ENCODE measurements at places on chromosomes 12 and 14. TPM values are rescaled to one million over a fixed set of nuclear protein-coding genes. Genes with fewer than 3 reads are reported as not detected.

The RNASE4 gene
- polyA plus RNA-seq, result 5.1 TPM

The RDH12 gene
- 0.75 TPM for polyA plus RNA-seq

The RIC8B gene
- polyA plus RNA-seq, result 23.6 TPM

The TSPAN8 gene
- 1.2 TPM for polyA plus RNA-seq

The CKAP4 gene
- 106 TPM for polyA plus RNA-seq

The GPRC5D gene
- 0.78 TPM for polyA plus RNA-seq

The VWF gene
- polyA plus RNA-seq, result 136 TPM

The PRPH gene
- polyA plus RNA-seq, result 2.4 TPM

The E2F7 gene
- 7.5 TPM for polyA plus RNA-seq

The CPNE6 gene
- not detected for polyA plus RNA-seq

The MYO1H gene
- 0.32 TPM for polyA plus RNA-seq

The RSRC2 gene
- polyA plus RNA-seq, result 215 TPM

The PTHLH gene
- polyA plus RNA-seq, result 3.6 TPM

The IKZF4 gene
- polyA plus RNA-seq, result 23.3 TPM

The FAIM2 gene
- polyA plus RNA-seq, result 0.29 TPM

The NXPH4 gene
- 1.5 TPM for polyA plus RNA-seq

The GALNT6 gene
- 2.5 TPM for polyA plus RNA-seq

The RABGGTA gene
- polyA plus RNA-seq, result 20.2 TPM

The SIX6 gene
- not detected for polyA plus RNA-seq

The FITM1 gene
- polyA plus RNA-seq, result 1.2 TPM

The ENDOU gene
- 0.58 TPM for polyA plus RNA-seq

The NPC2 gene
- polyA plus RNA-seq, result 776 TPM

The TAS2R46 gene
- polyA plus RNA-seq, result not detected

The HOXC12 gene
- not detected for polyA plus RNA-seq

The KLRB1 gene
- 2.2 TPM for polyA plus RNA-seq

The SIX4 gene
- polyA plus RNA-seq, result 4.2 TPM

The CTSG gene
- polyA plus RNA-seq, result 1.5 TPM

The CLBA1 gene
- polyA plus RNA-seq, result 12.2 TPM

The TMEM253 gene
- polyA plus RNA-seq, result 1.0 TPM

The ACYP1 gene
- 54.3 TPM for polyA plus RNA-seq

The FSCB gene
- not detected for polyA plus RNA-seq

The VPS33A gene
- polyA plus RNA-seq, result 15.5 TPM

The APAF1 gene
- polyA plus RNA-seq, result 48.3 TPM

The SDSL gene
- polyA plus RNA-seq, result 5.0 TPM

The ABCC9 gene
- 14.7 TPM for polyA plus RNA-seq

The EMP1 gene
- 113 TPM for polyA plus RNA-seq

The KDM2B gene
- polyA plus RNA-seq, result 42.8 TPM
